Bladder microvascular endothelial cell (primary cell): ENCODE measurements at places on chromosomes 16 and 17. TPM values are rescaled to one million over a fixed set of nuclear protein-coding genes. Genes with fewer than 3 reads are reported as not detected.

The KRTAP3-2 gene
- 0.16 TPM in 1 of 2 replicates, not detected in the other for total RNA-seq

The CAVIN1 gene
- 719 and 771 TPM in 2 replicates for total RNA-seq

The KAT2A gene
- total RNA-seq = 6.3 and 14.2 TPM in 2 replicates

The CORO6 gene
- total RNA-seq = 1.1 and 2.5 TPM in 2 replicates

The ZP2 gene
- not detected in 2 replicates for total RNA-seq

The CNGB1 gene
- total RNA-seq = not detected in 2 replicates

The NEUROD2 gene
- total RNA-seq = not detected in 2 replicates

The CLEC18B gene
- total RNA-seq = 0.31 and 0.49 TPM in 2 replicates

The ACE gene
- total RNA-seq = 86.7 and 181 TPM in 2 replicates

The SLC16A13 gene
- total RNA-seq = 1.5 and 1.9 TPM in 2 replicates

The TMC7 gene
- 2.1 and 6.6 TPM in 2 replicates for total RNA-seq

The TIMM22 gene
- 16.7 and 18.6 TPM in 2 replicates for total RNA-seq

The CACNG3 gene
- not detected in 2 replicates for total RNA-seq

The ICAM2 gene
- total RNA-seq = 398 and 432 TPM in 2 replicates

The SLC13A2 gene
- total RNA-seq = not detected in 2 replicates

The CCL22 gene
- total RNA-seq = not detected in 2 replicates

The TLCD3B gene
- total RNA-seq = 0.16 TPM in 1 of 2 replicates, not detected in the other

The SLC35B1 gene
- total RNA-seq = 52.3 and 64.8 TPM in 2 replicates

The TK1 gene
- 53.1 and 210 TPM in 2 replicates for total RNA-seq

The KIF1C gene
- total RNA-seq = 91.3 and 158 TPM in 2 replicates

The KRT32 gene
- not detected in 2 replicates for total RNA-seq

The SLC22A31 gene
- not detected in 2 replicates for total RNA-seq

The GUCY2D gene
- not detected in 2 replicates for total RNA-seq

The SGF29 gene
- total RNA-seq = 6.5 and 7.3 TPM in 2 replicates

The NXN gene
- 13.9 and 121 TPM in 2 replicates for total RNA-seq

The TUBB3 gene
- 137 and 173 TPM in 2 replicates for total RNA-seq

The TNFRSF17 gene
- not detected in 2 replicates for total RNA-seq

The LRRC37A3 gene
- 4.7 and 5.0 TPM in 2 replicates for total RNA-seq

The CES5A gene
- not detected in 2 replicates for total RNA-seq

The ITGAX gene
- 0.16 and 0.31 TPM in 2 replicates for total RNA-seq

The KRTAP2-1 gene
- total RNA-seq = not detected in 2 replicates

The SSH2 gene
- total RNA-seq = 13.9 and 32.2 TPM in 2 replicates

The RDM1 gene
- 0.19 TPM in 1 of 2 replicates, not detected in the other for total RNA-seq

The PNMT gene
- total RNA-seq = 0.31 and 0.49 TPM in 2 replicates

The CCL8 gene
- total RNA-seq = 0.13 and 0.16 TPM in 2 replicates
